ENCODE measurements at places on chromosomes 7 and 10.
A peak's percentile ranks its signal among the peaks of the same experiment; 100 is the strongest.

DNA sequence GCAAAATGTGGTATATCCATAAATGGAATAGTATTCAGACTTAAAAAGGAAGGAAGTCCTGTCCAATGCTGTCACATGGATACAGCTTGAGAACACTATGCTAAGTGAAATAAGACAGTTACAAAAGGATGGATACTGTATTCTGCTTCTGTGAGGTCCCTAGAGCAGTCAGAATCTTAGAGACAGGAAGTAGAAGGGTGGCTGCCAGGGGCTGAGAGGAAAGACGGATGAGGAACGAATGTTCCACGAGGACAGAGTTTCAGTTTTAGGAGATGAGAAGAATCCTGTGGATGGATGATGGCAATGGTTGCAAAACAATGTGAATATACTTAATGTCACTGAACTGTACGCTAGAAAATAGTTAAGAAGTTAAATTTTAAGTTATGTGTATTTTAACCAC is 3.8 kb downstream of the PRKCQ start:
- no peak for DNase-seq

GRCh38 chr7:105932835-105933477 is 30.1 kb upstream of the CDHR3 start:
- DNase-seq: peak; percentile 33

GRCh38 chr10:67770537-67770936 is 67.5 kb downstream of the DNAJC12 start:
- DNase-seq: no peak

DNA sequence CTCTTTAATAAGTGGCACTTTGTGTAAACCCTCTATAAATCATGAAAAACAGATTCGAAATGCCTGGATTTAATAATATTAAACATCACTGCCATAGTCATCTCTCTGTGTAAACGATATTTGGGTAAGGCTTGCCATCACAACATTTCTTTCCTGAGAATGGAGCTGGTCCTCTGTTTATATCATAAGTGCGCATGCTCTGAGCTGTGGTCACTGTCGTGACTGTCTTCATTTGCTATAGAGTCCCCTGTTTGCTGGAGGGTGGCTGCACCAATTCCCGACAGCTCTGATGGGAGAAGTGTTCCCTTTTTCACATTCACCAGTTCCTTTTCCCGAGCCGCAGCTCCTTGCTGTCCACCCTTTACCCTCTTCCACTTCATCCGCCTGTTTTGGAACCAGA is 50.4 kb upstream of the AGMO start:
- no peak for DNase-seq

DNA sequence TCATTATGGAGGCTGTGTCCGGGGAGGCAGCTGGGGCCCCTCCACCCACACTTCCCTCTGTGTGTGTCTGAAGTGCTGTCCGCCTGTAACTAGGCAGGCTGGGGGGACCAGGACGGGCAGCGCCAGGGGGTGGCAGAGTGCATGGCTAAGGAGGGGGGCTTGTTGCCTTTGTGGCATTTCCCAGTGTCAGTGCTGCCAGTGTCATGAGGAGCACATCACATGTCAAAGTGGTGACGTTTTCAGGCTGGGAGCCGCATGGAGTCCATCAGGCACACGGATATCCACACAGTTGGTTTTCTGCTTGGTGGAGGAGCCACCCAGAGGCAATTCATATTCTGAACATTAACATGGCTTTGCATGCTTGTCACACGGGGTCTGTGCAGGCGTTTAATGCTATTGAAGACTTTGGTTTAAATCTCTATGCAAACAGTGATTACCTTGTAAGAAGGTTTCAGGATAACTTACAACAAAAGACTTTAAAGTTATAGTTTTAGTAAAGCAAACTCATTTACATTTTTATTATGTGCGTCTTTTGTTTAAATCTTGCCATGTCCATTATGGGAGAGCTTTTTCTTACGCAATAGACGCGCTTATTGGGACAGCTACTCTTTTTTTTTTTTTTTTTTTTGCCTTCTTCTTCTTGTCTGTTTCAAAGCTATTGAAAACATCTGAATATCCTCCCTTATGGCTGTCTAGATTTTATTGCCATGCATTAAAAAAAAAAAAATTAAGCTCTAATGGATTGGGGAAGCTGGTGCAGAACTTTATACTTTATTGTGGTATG is 52.9 kb downstream of the C10orf67 start:
- peak; percentile 4 for DNase-seq

- no peak for DNase-seq
Measured at GRCh38 chr10:111187096-111187495, 110.3 kb downstream of the ADRA2A start.

GRCh38 chr10:29668628-29669027 is 33.9 kb upstream of the SVIL start:
- peak; percentile 24 for DNase-seq

- no peak for DNase-seq
Measured at GRCh38 chr7:77308792-77309191, 107.4 kb downstream of the GSAP start.

DNA sequence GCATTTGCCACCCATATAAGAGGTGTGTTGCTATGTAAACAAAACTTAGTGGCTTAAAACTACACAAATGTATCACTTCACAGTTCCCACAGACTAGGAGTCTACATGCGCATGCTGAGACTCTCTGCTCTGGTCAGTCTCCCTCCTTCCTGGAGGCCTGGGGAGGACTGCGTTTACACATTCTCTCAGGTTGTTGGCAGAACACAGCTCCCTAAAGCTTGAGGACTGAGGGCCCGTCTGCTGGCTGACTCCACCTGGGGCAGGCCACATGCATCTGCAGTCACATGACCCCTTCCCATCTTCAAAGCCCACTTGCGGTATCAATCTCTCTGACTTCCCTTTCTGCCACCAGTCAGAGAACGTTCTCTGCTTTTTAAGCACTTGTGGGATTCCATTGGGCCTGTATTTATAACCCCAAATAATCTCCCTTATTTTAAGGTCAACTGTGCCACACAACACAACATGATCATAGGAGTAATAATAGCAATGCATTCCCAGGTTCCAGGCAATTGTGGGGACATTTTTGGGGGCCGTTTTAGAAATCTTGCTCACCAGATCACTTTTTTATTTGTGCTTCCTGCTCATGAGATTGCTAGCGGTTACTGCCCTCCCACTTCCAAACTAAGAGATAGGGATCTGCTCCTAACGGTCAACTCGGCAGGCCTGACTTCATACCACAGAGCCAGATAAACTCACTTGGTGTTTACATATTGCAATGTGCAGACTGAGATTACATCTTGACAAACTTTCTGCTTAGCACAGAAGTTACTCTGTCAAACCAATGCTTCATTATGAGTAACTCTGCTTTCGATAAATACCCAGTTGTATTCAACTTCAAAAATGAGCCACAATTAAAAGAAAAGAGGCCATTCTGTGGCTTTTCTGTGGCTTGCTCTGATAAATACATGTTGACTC is 96.3 kb downstream of the ALOX5 start:
- DNase-seq: peak; percentile 81

DNA sequence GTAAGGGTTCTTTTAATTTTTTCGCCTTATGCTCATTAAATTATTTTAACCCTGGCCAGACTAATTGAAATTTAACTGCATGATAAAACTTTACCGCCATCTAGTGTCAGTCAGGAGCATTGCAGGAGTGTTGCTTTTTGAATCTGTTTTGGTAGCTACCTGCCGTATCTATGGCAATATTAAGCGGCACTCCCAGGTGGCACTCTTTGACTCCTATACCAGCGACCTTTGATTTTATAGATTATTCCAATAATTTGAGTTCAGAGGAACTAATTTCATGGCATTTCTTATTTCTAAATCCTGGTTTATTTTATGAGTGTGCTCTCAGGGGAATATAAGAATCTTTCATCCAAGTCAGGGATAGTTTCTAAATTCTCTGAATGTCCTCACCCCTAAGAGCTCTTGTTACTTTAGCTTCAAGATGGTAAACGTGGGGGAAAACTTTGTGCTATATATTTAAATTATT is 198.9 kb downstream of the REEP3 start:
- peak; percentile 66 for DNase-seq

DNA sequence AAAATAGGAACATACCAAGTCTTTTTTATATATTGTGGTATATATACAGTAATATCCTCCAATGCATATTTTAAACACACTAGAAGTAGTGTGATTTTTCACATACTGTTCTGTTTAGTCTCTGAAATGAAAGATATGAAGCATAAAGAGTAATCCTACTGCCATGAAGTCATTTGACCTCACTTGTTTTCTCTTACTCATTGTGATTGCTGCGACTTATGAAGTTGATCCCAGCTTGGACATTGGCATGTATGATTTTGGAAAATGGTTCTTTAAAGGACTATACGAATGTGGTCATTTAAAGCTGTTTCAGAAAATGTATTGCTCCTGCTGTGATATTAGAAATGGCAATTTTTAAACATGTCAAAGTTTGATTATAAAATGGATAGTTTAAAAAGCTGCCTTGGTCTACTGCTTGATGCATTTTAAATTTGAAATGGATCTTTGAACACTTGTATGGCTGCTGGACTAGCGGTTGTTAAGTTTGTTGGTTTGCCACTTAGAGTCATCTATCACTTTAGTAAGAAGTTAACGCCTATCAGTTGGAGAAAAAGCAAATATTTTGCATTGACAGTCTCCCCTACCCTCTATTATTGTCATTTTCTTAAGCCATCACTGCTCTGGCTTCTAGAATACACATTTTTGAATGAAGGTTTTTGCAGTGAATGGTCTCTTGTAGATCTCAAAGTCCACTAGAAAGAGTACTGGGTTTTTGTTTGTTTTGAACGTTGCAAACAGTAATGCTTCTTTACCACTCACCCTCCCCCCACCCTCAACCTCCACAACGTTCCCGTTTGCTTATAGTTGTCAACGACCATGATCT is 881 bp upstream of the PCGF5 start:
- no peak for DNase-seq

DNA sequence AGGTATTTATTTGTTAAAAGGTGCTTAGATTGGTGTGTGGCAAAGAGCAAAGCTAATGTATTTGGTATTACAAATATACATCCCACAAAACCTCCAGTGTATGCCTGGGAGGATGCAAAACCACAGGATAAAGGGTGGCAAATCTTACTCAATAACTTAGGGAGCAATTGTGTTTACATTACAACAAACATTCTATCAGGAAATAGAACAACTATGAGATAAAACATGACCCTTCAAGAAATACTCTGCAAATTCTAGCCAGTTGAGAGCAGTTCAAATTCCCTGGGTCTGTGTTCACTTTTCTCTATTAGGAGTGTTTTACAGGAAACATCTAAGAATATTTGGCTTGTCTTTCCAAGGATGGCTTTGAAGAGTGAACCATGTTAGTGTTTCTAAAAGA is 64.9 kb downstream of the CUL1 start:
- peak; percentile 41 for DNase-seq

- no peak for DNase-seq
Measured at GRCh38 chr10:36038316-36038955, 396.3 kb upstream of the FZD8 start.

DNA sequence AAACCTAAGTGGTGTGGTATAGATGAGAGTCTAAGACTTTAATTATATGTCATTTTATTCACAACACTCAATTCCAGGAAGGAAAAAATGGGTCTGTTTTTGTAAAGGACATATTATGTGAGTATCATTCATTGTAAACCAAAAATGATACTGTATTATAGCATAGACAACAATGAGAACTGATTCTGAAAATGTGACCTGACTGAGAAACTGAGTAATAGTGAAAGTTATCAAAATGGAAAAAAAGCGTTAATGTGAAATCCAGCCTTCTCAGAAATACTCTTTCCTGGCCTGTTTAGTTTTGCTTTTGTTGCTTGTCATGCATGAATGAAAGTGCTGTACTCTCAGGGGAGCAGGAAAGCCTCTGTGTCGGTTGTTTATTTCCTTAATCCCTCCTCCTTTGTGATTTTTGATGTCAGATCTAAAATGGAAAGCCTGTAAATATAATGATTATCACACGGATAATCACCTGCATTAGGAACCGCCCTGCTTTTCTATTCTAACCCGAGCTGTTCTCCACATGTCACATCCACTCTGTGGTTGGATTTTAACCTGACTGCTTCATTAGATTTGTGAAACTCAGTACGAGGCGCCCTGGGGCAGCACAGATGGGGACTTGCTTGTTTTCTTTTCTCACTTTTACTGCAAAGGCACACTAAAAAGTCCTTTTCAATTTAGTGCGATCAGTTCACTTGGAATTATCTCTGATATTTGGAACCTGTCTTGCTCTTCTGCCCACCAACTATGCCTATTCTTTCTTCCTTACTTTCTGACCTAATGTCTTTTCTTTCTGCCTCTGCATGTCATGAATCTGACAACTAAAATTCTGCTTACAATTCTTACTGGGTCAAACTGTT is 240.9 kb upstream of the KAT6B start:
- DNase-seq: peak; percentile 29

- DNase-seq: no peak
Measured at GRCh38 chr10:11326913-11327616, 284.4 kb downstream of the USP6NL start.

- DNase-seq: no peak
Measured at GRCh38 chr10:68655620-68656126, 65.4 kb upstream of the CCAR1 start.

GRCh38 chr7:116441534-116441933 is 58.0 kb upstream of the CAV2 start:
- DNase-seq: no peak

- DNase-seq: no peak
Measured at GRCh38 chr7:104023100-104023499, 33.6 kb upstream of the RELN start.

DNA sequence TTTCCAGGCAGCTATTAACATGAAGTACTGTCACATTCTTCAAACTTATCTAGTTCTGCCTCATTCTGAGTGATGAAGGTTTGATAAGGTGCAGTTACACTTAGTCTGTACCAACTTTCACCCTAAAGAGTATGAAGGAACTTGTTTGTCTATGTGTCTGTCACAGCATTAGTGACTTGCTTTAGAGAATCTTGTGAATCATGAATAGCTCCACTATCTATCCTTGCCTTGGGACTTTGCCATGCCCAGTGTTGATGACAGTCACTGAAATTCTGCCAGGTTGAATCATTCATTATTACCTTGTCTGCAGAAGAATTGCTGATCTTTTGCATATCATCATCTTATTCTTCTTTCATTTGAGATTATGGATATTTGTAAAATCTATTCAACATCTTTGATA is 50.9 kb upstream of the A1CF start:
- DNase-seq: no peak

DNA sequence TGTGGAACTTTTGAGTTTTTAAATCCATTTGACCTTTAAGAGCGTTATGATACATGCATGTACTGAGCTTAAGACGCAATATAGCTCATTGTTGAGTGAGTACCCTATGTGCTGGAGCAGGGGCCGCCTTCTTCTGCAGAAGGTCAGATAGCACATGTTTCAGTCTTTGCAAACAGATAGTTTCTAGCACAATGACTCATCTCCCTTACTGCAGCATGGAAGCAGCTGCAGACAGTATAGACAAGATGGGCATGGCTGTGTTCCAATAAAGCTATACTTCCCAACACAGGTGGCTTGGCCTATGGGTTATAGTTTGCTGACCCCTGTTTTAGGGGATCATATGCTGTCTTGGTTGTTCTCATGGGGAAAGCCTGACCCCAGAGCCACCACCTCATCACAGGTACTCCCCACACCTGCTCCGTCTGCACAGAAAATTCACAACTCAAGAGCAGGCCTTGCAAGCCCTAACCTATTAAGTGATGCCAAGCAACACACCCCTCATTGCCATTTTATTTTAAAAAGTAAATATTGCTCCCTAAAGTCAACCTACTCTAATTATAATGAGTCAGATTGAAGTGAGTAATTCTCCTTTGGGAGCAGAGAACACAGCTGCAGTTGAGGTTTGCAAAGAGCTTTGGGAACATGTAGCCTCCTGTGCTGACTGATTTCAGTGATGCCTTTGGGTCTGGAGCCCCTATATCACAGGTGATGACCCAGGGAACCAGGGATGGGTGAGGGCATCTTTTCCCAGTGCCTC is 330.1 kb downstream of the PAXIP1 start:
- no peak for DNase-seq
